ENCODE measurements at places on chromosomes 11 and 22. TPM values are rescaled to one million over a fixed set of nuclear protein-coding genes. Genes with fewer than 3 reads are reported as not detected.

GRCh38 chr11:18452927-18453326 is 2.7 kb upstream of the LDHAL6A start:
- DNase-seq, result no peak

Gene TLCD5
- total RNA-seq, result 8.6 TPM

DNA sequence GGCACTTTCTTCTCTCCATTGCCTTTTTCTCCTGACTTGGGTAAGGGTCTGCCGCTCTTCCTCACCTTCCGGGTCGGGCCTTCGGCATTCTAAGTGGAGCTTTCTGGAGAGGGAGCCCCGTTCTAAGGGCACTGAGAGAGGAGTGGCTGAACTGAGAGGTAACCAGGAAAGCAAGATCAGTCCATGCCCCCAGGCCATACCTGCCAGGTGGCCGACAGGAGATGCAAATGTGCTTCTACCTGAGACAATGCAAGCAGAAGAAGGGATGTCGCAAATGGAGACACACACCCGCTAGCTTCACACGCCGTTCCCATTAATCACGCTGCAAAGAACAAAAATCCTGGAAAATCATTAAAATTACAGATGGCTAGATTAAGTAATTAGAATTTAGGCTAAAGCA is 156.4 kb upstream of the TBCEL start:
- no peak for DNase-seq

- no peak for DNase-seq
Measured at GRCh38 chr11:92751594-92751993, 217.9 kb upstream of the MTNR1B start.

GRCh38 chr22:32850157-32850556 is 48.7 kb downstream of the TIMP3 start:
- no peak for DNase-seq

GRCh38 chr11:63023222-63023814 is 7.7 kb upstream of the SLC22A8 start:
- no peak for DNase-seq

DNA sequence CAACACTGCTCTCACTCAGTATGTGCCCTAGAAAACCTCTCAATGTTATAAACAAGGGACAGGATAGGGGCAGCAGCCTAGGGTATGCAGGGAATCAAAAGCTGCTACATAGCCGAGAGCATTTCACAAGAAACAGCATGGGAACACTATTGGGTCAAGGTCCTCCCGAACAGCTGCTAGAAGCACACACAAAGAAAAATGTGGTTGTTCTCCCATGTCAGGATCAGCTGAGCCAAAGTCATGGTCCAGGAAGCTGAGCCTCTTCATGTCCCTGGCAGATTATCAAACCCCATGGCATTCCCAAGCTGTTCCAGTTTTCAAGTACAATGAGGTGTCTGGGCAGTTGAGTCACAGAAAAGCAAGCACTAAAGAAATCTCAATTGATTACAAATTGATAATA is 21.0 kb upstream of the GDPD4 start:
- DNase-seq, result no peak

Gene MRGPRX4
- not detected for total RNA-seq

Gene PITPNM1
- 23.2 TPM for total RNA-seq

GRCh38 chr11:35647421-35648093 is 15.0 kb upstream of the TRIM44 start:
- DNase-seq, result no peak

DNA sequence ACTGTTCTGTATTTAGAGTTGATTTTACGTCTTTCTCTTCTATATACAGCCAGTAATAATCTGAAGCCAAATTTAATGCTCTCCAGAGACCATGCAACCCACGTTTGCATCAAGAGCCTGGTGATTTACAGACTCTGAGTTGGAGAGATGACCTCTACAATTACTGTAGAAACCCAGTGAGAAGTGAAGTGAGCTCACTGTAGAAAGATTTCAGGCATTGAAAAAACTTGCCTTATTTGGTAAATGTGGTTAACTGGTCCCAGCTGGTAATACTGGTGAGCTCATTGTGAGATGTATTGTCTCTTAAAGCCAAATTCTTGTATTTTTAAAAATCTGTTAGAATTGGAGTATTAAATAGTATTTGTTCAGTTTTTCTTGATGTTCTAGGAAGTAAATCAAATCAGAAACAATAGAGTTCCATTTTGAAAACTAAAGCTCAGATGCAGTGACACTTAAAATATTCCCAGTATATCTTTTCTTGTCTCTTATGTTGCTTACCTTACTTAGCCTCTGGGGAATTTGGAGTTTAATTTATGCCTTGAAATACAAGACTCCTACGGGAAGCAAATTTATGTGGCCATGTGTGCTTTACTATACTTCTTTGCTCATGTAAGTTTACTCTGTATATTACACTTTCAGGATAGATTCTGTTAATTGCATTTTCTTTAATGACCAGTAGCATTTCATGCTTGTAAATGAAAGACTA is 189.9 kb downstream of the ARHGAP42 start:
- DNase-seq, result peak; percentile 82

GRCh38 chr11:96215110-96215782 is 127.7 kb downstream of the MAML2 start:
- DNase-seq, result peak; percentile 58

- DNase-seq, result no peak
Measured at GRCh38 chr11:17611503-17612220, 64.6 kb downstream of the OTOG start.

Gene OR4C45
- total RNA-seq, result not detected

- DNase-seq, result no peak
Measured at GRCh38 chr11:131637469-131638175, 267.2 kb downstream of the NTM start.

GRCh38 chr22:50326956-50327710 is at the start of gene DENND6B:
DENND6B (minus strand) TSS chr22:50327012; CDS start chr22:50326988, 24 bp downstream.
- peak; percentile 96 for DNase-seq

Gene KCNC1
- 0.18 TPM for total RNA-seq

DNA sequence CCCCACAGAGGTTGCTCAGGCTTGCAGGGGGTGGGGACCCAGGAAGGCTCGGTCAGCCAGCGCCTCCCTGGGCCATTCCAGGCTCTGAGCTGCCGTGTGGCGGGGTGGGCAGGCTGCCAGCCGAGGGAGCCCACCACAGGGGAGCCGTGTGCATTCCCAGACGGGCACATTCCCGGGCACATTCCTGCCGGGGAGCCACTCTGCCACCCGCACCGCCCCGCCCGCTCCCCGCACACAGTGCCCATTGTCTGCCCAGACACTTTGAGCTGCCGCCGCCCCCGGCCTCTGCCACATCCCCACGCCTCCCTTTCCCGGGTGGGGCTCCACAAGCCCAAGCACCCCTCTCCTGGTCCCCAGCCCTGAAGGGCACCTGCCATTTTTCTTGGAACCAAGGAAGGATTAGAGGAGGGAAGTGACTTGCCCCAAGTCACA is 27.4 kb downstream of the RPL3 start:
- no peak for DNase-seq

GRCh38 chr11:111793863-111794262 is 27.7 kb upstream of the PPP2R1B start:
- DNase-seq, result peak; percentile 42

GRCh38 chr11:115718106-115718505 is 213.9 kb upstream of the CADM1 start:
- DNase-seq, result no peak

- no peak for DNase-seq
Measured at GRCh38 chr22:43553451-43554258, 141.8 kb downstream of the MPPED1 start.

DNA sequence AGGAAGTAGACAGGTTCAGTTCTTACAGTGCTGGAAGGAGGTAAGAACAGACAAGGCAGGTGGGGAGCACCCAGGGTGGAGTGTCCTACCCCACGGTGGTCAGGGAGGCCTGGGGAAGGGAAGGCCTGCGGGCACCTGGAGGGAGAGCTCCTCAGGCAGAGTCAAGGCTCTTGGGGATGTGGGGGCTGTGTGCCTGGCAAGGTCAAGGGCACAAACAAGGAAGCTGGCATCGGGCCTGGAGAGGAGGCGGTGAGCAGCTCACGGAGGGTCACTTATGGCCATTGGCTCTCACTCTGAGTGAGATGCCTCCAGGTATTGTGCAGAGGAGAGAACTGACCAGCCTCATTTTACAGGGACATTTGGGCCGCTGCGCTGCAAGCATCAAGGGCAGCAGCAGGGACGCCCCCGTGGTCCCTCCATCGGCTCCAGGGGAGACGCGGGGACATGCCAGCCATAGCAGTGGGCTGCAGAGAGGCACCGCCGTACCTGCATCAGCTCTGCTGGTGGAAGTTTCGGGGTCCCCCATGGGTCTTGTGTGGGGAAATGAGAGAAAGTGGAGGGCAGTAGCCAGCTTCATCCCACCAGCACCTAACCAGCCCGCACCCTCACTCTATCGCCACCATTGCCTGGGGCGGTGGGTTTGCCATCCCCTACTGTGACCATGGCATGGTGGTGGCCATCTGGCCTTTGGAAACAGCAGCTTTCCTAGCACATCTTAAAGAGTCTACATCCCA is 37.5 kb upstream of the RTL6 start:
- DNase-seq, result no peak

- peak; percentile 2 for DNase-seq
Measured at GRCh38 chr11:71302534-71302909, 50.1 kb upstream of the SHANK2 start.

- DNase-seq, result no peak
Measured at GRCh38 chr11:10181811-10182210, 112.2 kb downstream of the SBF2 start.

Gene SLC5A4
- not detected for total RNA-seq

Data from stomach (tissue), 19 donors.